ENCODE measurements at places on chromosomes 3 and 15. TPM values are rescaled to one million over a fixed set of nuclear protein-coding genes. Genes with fewer than 3 reads are reported as not detected.

The CATSPER2 gene
- total RNA-seq: 1.3 TPM

The CEMIP gene
- not detected for total RNA-seq

The TMEM158 gene
- 0.51 TPM for total RNA-seq

The TTC23 gene
- total RNA-seq: 24.0 TPM

The CORO2B gene
- total RNA-seq: 15.3 TPM

The MYZAP gene
- 31.8 TPM for total RNA-seq

The DPPA2 gene
- total RNA-seq: not detected

The NEK10 gene
- total RNA-seq: 0.75 TPM

The TGM5 gene
- total RNA-seq: 1.0 TPM

The SLC28A2 gene
- total RNA-seq: not detected

The CERS3 gene
- total RNA-seq: 4.7 TPM

The LARP6 gene
- 53.8 TPM for total RNA-seq

The NLGN1 gene
- 7.3 TPM for total RNA-seq

The CNTN4 gene
- 10.5 TPM for total RNA-seq

The NEIL1 gene
- 28.8 TPM for total RNA-seq

The SLC22A13 gene
- total RNA-seq: not detected

The UBA5 gene
- total RNA-seq: 31.9 TPM

The SPATA16 gene
- total RNA-seq: not detected

The DNAJB8 gene
- not detected for total RNA-seq

The NEK11 gene
- 11.2 TPM for total RNA-seq

The SEMA3F gene
- total RNA-seq: 9.9 TPM

The ADPRH gene
- total RNA-seq: 10.6 TPM

The RNF111 gene
- total RNA-seq: 28.9 TPM

The SLC28A1 gene
- not detected for total RNA-seq

The TRAT1 gene
- total RNA-seq: 1.5 TPM

The FEZF2 gene
- not detected for total RNA-seq

The GP5 gene
- not detected for total RNA-seq

The HAPLN3 gene
- total RNA-seq: 6.3 TPM

The TATDN2 gene
- 14.6 TPM for total RNA-seq

The NOX5 gene
- 0.33 TPM for total RNA-seq

The SI gene
- not detected for total RNA-seq

The HIGD2B gene
- total RNA-seq: not detected

The SAMD7 gene
- total RNA-seq: not detected

The FGF12 gene
- total RNA-seq: 7.0 TPM

The CISH gene
- total RNA-seq: 4.8 TPM

The LMAN1L gene
- not detected for total RNA-seq

The CCR8 gene
- not detected for total RNA-seq

The KIF15 gene
- 0.98 TPM for total RNA-seq

The HDC gene
- total RNA-seq: 8.8 TPM

The RNF168 gene
- 28.6 TPM for total RNA-seq

The OSBPL10 gene
- total RNA-seq: 28.4 TPM

The CLASP2 gene
- total RNA-seq: 66.5 TPM

The SKOR1 gene
- 0.17 TPM for total RNA-seq
